ENCODE measurements at places on chromosomes 11 and 22. TPM values are rescaled to one million over a fixed set of nuclear protein-coding genes. Genes with fewer than 3 reads are reported as not detected.

DNA sequence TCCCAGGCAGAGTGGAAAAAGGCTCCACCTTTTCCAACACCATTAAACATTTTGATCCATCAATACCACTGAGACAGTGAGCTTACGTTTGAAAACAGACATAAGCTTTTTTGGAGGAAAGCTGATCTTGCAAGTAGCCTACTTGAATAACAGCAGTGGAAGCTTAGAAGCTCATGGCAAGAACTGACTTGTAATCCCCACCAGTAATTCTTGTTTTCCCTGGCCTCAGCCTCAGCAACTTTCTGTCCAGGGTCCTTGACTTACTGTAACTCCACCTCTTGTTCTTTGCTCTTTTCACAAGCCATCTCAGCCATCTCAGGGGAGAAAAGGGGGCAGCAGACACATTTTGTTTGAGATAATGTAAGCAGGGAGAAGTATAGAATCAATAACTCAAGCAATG is 12.3 kb upstream of the MPZL2 start:
- DNase-seq: no peak

- DNase-seq: no peak
These were observed 9.6 kb downstream of the FGF4 start for GRCh38 chr11:69765498-69765995.

GRCh38 chr11:34824425-34824824 is 91.8 kb downstream of the APIP start:
- no peak for DNase-seq

The TMPRSS6 gene
- 14.7 TPM for total RNA-seq

- DNase-seq: no peak
These were observed 37.1 kb downstream of the NECTIN1 start for GRCh38 chr11:119691701-119692539.

- DNase-seq: no peak
These were observed 44.0 kb downstream of the KIAA1671 start for GRCh38 chr22:24996420-24996952.

The SHANK2 gene
- not detected for total RNA-seq

DNA sequence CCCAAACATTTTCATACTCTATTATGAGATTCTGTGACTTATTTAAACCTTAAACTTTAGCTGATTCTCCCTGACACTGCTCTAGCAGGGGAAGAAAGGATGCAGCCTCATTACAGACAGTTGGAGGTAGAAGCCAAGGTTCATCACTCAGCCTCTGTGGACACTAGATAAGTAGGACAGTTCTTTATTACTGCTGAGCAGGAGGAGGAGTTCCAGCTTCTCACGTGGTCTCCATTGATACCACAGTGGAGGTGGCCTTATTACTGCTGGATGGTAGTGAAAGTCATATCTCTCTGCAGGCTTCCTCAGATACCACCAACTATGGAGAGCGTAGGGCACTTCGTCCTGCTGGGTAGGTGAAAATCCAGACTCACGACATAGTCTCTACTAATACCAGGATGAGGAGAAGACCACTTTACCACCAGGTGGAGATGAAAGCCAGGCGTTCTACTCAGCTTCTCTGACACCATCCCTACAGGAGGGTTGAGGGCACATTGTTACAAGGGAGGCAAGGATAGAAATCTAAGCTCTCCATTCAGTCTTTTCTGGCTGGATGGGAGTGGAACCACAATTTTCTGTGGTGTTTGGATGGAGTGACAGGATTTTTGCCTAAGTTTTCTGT is 13.1 kb upstream of the ANGPTL5 start:
- DNase-seq: no peak

DNA sequence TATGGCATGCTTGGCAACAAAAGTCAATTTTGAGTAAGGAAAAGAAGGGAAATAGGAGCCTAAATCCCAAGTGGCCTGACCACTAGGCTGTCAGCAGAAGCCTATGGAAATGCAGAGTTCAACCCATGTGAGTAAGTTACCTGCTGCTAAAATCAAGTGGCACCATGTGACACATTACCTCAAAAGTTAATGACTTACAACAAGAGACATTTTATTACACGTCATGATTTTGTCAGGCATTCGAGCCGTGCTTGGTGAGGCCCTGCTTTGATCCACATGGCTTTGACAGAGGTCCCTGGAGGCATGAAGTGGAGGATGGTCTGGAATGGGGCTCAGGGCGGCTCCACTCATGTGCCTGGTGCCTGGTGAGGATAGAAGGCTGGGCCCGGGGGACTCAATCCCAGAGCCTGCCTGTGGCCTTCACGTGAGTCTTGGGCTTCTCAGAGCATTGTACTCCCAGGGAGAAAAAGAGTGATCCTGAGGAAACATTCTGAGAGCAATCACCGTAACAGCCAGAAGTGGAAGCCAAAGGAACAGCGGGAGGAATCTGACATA is 339.1 kb upstream of the B3GAT1 start:
- DNase-seq: no peak

The LGALS12 gene
- not detected for total RNA-seq

- DNase-seq: peak; percentile 84
These were observed 14.0 kb downstream of the PSMD13 start for GRCh38 chr11:250740-251299.

- DNase-seq: no peak
These were observed 632.3 kb downstream of the TBC1D22A start for GRCh38 chr22:47394504-47395440.
